ENCODE measurements at places on chromosomes 11 and 22.
A peak's percentile ranks its signal among the peaks of the same experiment; 100 is the strongest.

DNA sequence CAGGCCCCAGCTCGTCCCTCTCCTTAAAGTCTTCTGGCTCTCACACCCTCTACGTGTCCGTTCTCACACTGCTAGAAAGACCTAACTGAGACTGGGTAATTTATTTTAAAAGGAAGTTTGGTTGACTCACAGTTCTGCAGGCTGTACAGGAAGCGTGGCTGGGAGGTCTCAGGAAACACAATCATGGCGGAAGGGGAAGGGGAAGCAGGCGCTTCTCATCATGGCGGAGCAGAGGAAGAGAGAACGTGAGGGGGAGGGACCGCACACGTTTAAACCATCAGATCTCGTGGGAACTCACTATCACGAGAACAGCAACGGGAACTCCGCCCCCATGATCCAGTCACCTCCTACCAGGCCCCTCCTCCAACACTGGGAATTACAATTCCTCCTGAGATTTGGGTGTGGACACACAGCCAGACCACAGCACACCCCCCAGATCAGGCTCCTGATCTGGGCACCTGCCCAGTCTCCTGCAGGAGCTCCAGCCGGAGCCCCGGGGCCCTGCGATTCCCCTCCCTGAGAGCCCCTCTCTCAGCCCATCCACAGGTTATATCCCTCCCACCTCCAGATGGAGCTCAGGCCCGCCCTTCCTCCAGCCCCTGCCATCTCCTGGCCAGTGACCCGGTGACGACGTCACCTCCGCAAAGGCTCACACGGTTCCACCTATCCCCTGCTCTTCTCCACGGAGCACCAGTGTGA is 170.2 kb downstream of the BRD1 start:
- DNase-seq, result no peak

- peak; percentile 64 for DNase-seq
These were observed 4.6 kb downstream of the SAA2 start for GRCh38 chr11:18243783-18244362.

- peak; percentile 27 for DNase-seq
These were observed 104.6 kb downstream of the SIK3 start for GRCh38 chr11:116993599-116993998.

DNA sequence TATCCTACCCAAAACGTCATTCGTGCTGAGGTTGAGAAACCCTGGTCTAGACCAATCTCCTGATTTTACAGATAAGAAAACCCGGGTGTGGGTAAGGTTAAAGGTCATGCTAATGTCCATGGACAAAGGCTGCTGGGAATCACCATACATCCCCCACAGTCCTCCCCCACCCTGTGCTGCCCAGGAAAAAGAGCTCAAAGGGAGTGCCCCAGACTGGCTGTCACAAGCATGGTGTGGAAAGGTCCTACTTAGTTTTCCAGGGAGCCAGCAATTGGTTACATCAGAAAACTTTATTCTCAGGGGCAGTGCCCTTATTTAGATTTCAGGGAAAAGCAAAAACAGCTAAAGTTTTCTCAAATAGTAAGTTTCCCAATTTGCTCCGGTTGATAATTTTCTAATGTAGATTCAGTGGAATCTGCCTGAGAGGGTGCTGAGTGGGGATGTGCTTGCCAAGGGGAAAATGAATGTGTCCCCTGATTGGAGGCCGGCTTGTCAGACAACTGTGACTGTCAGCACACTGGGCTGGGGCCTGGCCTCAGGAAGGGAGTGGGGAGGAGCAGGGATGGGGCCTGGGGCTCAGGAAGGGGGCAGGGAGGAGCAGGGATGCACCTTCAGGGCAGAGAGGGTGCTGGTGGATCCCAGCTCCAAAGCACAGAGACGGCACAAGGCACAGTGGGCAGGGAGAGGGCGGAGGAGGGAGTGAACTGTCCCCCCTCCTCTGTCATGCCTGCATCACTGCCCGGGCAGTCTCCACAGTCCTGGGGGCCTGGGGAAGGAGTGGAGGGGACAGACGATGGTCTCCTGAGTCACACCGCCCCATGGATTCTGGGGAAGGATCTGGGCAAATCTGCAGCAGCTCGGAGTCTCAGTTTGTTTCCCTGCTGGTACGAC is 263.6 kb downstream of the KIRREL3 start:
- no peak for DNase-seq

- DNase-seq, result no peak
These were observed 3.6 kb upstream of the ARRB1 start for GRCh38 chr11:75355051-75355450.

- peak; percentile 65 for DNase-seq
These were observed 88.3 kb downstream of the EFCAB6 start for GRCh38 chr22:43723816-43724215.

DNA sequence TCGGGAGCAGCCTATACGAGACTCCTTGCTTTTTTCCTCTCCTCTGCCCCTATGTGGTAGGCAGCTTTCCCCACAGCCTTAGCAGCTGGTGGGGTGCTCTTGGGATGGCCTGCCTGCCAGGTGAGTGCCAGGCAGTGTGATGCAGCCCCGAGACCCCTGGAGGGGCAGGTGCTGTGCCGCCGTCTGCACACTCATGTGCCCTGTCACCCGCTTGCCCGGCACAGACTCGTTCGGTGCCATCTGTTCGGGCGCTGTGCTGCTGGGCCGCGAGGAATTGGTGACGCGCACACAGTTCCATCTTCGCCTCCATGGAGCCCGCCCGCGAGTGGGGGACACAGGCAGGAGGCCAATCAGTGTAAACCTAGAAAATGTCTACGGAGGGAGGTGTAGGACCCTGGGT is 15.1 kb downstream of the TRMU start:
- DNase-seq, result no peak

GRCh38 chr11:117820516-117820915 is 4.0 kb downstream of the FXYD2 start:
- no peak for DNase-seq

GRCh38 chr11:79441461-79441875 is 638 bp upstream of the TENM4 start:
- peak; percentile 61 for DNase-seq

- peak; percentile 71 for DNase-seq
These were observed 19.9 kb downstream of the TRIOBP start for GRCh38 chr22:37716708-37717107.

- DNase-seq, result peak; percentile 48
These were observed 725.9 kb upstream of the CCDC179 start for GRCh38 chr11:23586173-23586572.

DNA sequence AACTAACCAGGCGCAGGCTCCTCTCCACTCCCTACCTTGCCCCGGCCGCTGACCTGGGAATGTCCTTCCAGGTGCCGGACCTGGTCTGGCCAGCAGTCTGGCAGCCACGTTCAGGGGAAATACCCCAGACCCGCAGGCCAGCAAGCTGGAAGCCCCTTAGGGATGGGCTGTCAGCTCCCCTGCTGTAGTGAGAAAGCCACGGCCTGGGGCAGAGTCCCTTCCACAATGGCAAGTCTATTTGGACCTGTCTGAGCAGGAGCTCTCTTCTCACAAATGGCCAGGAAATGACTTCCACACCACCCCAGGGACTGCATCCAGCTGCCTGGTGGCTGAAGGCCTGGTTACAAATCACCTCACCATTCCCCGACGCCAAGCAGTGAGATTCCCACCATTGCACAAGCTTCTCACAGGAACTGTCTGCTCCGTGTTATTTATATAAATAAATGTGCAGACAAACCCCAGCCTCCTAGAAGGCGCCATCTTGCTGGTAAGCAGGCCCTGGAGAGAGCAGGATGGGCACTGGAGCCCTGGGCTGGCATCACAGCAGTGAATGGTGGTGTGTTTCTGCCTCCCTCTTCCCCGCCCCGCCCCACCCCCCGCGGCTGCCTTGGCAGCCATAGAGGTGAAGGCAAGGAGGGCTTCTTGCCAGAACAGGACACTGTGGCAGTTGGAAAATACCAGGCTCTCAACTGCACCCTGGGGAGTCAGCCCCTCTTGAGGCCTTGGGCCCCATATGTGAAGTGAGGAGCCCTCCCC is 23.7 kb downstream of the RSPH14 start:
- DNase-seq, result no peak

GRCh38 chr22:25413620-25414019 is 150.9 kb upstream of the GRK3 start:
- no peak for DNase-seq

- no peak for DNase-seq
These were observed 77.5 kb upstream of the SLC22A12 start for GRCh38 chr11:64513523-64513922.

DNA sequence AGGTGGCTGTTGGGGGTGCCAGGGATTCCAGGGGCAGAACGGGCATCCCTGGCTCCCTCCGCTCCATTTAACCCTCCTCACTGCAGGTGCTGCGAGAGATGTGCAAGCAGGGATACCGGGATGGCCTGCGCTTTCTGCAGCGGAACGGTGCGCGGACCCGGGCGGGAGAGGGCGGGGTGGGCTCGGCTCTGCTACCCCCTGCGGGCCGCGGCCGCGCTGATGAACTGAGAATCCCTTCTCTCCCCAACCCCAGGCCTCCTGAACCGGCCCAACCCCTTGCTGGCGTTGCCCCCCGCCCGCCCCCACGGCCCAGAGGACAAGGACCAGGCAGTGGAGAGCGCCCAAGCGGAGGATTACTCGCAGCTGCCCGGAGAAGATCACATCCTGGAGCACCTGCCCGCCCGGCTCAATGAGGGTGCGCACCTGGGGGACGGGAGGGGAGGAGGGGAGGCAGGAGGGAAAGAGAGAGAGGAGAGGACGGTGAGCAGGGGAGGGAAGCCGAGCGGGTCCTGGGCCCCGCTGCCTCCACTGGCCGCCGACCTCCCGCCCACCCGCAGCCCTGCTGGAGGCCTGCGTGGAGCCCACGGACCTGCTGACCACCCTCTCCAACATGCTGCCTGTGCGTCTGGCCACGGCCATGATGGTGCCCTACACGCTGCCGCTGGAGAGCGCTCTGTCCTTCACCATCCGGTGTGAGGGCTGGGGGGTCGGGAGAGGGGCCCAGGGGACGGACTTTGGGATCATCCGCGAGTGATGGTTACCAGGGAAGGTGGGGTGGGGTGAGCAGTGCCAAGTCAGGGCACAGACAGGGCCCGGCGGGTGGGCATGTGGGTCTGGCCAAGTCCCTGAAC is 4.1 kb upstream of the CRACR2B start:
- DNase-seq, result no peak

DNA sequence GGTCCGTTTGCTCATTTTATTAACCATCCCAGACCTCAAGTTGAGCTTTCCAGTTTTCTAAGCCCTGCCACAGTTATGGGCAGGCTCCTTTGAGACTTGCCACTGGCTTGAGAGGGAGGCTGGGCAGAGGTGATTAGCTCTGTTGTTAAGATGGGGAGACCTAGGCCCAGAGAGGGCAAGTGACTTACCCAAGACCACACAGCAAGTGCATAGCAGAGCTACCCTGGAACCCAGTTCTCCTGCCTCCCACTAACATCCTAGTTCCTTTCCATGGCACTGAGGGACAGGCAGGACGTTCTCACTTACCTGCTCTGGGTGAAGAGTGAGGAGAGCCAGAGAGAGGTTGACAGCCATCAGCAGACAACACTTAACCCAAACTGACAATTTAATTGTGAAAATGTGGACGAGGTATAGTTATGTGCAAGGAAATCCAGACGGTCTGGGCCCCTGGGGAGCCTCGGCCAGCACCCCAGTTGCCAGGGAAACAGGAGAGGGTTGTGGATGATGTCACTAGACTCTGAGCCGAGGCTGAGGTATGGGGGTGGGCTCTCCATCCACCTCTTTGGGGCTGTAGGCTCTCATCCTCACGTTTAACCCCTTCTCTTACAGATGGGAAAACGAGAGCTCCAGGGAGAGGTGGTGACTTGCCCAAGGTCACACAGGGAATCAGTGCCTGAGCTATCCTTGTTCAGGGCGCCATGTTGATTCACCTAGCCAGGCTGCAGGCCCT is 12.3 kb upstream of the WNT11 start:
- DNase-seq, result no peak

Data from fibroblast of skin of back (primary cell).